Mammary epithelial cell (primary cell): ENCODE measurements at places on chromosomes 1 and 21. TPM values are rescaled to one million over a fixed set of nuclear protein-coding genes. Genes with fewer than 3 reads are reported as not detected.

The OXCT2 gene
- total RNA-seq: 1.7 TPM

The CD84 gene
- not detected in 2 replicates for total RNA-seq

The MFSD2A gene
- total RNA-seq: 32.6 and 54.0 TPM in 2 replicates

The STRIP1 gene
- 51.3 TPM for total RNA-seq

The ERICH3 gene
- total RNA-seq: not detected in 2 replicates

The SERTAD4 gene
- total RNA-seq: 0.67 TPM

The LRRC71 gene
- not detected for total RNA-seq

The ATP1B1 gene
- total RNA-seq: 117 TPM

DNA sequence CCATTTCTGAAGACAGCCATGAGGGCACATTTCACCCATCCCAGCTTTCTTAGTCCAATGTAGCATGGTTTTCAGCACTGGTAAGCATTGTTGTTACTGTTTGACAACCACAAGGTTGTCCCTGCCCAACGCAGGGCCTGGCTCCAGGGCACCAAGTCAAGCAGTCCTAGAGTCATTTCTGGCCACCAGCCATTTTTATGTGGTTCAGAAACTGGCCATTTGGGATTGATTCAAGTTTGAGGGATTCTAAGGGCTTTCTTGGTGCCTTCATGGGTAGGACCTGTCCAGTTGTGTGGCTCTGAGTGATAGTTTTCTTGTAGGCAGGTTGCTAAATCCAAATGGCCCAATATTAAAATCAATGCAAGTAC lies 535.4 kb upstream of the USP24 start:
- DNase-seq: no peak

- DNase-seq: no peak
Measured at GRCh38 chr1:177934927-177935326, 34.9 kb downstream of the SEC16B start.

GRCh38 chr1:67708606-67709005 lies 23.6 kb downstream of the GADD45A start:
- DNase-seq: no peak

GRCh38 chr1:59453297-59453968 lies 156.5 kb downstream of the FGGY start:
- DNase-seq: peak; percentile 26

DNA sequence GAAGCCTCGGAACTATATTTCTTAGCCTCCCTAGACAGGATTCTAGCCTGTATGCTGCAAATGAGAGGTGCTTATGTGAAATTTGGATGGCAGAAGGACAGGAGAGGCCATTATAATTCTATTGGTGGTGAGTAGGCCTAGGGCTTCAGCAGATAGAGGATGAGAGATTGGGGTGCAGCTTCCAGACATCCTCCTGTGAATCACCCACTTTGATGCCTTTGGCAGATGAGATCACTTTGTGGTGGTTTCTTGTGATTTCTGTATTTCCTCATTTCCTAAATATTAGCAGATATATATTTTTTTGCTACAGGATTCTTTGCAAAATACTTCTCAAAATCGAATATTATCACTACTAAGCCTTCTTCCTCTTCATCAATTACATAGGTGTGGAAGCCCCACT lies 37.3 kb downstream of the MFSD2A start:
- no peak for DNase-seq

GRCh38 chr21:17003763-17004373 lies 509.0 kb upstream of the CXADR start:
- peak; percentile 22 for DNase-seq

GRCh38 chr1:8472668-8473067 lies 154.8 kb downstream of the SLC45A1 start:
- no peak for DNase-seq

DNA sequence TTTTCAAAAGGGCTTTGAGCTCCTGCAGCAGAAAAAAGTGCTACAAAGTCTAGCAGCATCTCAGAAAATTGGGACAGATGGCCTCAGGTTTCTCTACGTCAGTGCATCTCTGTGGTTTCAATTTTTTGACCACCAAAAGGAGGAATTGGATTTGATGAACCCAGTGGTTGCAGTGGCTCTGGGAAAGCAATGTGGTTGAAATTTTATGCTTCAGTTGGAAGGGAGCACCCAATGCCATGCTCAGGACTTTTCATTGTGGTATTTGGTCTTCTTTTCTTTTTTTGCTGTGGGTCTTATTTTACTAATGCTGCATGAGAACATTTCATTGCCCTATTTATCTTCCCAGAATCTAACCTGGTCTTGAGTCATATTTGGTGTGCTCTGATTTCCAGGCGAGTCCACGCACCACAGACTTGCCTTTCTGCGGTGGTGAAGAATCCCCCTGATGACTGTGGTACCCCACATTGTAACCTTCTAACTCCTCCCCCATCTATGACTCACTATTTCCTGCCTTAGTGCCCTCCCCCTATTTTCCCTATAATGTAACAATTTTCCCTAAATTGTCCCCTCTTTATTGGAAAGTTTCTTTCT lies 56.7 kb downstream of the S1PR1 start:
- DNase-seq: peak; percentile 90

- DNase-seq: no peak
Measured at GRCh38 chr1:97157991-97158390, 436.4 kb downstream of the PTBP2 start.

DNA sequence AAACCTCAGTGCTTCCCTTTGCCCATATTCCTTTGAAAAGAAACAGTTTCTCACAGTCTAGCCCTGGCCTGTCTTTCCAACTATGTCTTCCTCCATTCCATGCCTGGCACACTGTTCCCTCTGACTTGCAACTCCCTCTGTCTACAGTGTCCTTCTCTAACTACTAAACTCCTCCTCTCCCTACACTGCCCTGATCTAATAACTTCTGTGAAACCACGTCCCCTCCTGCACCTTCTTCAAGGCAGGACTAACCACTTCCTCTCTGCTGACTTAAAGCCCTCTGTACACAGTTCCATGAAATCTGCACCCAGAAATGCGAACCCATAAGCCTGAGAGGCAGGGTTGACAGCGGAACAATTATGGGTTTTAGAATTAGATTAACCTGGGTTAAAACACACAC lies 62.2 kb upstream of the ATP1B1 start:
- peak; percentile 9 for DNase-seq

DNA sequence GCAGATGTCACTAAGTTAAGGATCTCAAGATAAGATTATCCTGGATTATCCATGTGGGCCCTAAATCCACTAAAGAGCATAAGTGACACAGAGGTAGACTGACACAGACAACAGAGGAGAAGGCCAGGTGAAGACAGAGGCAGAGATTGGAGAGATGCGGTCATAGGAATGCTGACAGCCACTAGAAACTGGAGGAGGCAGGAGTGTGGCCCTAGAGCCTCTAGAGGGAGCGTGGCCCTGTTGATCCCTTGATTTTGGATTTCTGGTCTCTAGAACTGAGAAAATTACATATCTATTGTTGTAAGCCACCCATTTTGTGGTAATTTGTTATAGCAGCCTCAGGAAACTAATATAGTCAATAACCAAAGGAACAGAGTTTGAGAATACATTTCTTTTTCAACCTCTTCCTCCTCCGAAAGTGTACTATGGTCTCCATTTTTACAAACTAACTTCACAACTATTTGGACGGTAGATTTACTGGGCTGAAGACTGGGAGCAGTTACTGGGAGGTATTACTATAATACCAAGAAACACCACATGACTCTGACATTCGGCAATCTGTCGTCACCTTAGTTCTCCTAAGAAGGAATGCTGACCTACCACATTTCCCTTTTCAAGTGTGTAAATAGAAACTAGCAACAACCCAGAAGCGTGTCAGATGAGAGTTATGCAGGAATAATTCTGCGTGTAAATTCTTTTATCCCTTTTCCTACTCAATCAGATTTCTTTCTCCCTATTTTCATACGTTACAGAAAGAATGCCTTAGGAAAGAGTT lies 116.0 kb upstream of the ZNHIT6 start:
- DNase-seq: no peak

GRCh38 chr1:85128316-85128715 lies 72.5 kb downstream of the SYDE2 start:
- DNase-seq: no peak

GRCh38 chr1:24896596-24897262 lies 33.3 kb downstream of the RUNX3 start:
- DNase-seq: no peak

- DNase-seq: peak; percentile 64
Measured at GRCh38 chr1:160971618-160972056, 17.0 kb upstream of the ITLN2 start.

DNA sequence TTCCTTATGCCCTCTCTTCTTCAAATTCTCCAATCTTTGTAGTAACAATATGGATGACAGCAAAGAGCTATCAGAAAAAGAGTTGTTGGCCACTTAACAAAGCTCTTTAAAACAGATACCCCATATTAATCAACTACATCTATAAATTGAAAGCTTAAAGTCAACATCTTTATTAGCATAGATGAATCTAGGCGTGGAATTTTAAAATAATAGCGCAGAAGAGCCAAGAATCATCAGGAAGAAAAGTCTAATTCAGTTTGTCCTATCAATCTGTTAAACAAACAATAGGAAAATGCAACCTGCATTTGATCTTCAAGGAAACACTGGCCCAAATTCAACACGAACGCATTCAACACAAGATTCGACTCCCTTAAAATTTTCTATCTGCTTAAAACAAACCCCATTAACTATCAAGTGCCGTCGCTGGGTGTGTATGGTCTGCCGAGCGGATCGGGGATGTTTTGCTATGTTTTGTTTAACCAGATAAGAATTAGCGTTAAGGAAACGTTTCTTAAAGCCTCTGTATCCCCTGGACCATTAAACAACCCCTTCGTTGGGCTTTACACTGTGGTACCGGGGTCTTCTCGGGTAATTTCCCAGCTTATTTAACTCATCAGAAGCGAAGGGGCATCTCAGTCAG lies 1.0 kb downstream of the LYST start:
- DNase-seq: no peak

DNA sequence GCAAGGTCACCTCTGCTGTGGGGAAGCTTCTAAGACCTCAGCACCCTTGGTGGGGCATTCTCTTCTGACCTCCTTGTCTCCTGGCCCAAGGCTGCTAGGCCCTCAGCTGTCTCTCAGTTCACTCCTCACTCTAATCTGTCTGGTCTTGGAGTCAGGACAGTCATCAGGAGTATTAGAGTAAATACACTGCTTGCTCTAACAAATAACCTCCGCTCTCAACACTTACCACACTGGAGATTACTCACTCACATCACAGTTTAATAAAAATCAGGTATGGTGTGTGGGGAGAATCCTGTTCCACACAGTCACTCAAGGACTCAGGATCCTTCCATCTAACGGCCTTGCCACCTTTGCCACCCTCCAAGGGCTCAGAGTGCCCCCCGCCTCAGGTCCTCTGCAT lies 26.6 kb upstream of the TMEM61 start:
- DNase-seq: no peak
